ENCODE measurements at places on chromosomes 2 and 18.

DNA sequence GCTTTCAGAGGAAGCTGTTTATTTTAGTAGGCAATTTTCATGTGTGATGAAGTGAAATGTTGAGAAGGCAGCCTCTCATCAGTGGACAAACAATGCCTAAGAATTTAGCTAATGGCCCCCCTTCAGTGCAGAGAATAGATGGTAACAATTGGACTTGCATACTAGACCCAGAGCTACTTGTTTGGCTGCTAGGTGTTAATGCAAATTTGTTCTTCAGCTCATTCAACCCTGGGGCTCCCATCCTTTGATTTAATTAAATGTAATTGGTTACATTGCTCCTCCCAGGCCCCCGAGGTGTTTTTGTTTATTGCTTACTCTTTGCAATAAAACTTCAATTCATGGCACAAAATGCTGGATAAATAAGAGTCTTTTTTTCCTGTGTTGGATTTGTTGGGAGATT lies 68.6 kb downstream of the CAMKMT start:
- no peak for DNase-seq

DNA sequence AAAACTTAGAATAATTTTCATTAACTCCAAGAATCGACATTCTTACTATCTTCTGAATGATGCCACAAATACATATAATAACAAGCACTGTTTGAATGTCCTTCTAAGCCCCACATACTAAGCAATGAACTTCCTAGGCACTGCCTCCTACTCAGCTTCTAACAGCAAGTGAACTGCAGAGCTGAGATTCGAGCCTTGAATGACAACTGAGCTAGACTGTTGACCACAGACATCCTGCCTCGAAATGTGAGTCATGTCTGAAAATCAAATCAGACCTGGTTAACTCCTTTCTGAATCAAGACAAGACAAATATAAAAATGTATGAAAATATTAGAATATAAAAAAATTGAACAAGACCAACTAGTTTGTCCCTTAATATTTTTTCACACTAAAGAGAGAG lies 108.1 kb downstream of the MYT1L start:
- no peak for DNase-seq

DNA sequence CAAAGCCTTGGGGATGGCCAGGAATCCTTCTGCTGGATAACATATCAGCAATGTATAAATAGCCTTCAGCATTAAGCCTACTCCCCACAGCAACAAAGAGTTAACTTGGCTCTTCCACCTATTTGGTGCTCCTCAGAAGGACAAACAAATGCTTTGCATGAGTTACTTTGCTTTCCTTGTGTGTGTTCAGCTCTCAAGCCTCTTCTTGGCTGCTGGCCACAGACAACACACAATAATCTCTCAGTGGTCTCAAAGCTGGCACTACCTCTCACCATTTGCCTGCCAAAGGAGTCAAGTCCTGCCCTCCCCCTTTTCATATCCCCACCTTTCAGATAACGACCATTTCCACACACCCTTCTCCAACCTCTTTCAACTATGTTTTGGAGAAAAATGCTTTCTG lies 17.5 kb downstream of the FTCDNL1 start:
- no peak for DNase-seq

GRCh38 chr2:11726384-11726783 lies 20.0 kb upstream of the LPIN1 start:
- DNase-seq = no peak

GRCh38 chr2:8892111-8892510 lies 54.7 kb upstream of the KIDINS220 start:
- no peak for DNase-seq

- no peak for DNase-seq
Observed at GRCh38 chr2:23954325-23955014, 14.2 kb downstream of the UBXN2A start.
